Stimulated activated CD4-positive, alpha-beta T cell treated with anti-CD3 and anti-CD28 coated beads, Interleukin-4, amount 100 ng/mL, for 24 hours (primary cell): ENCODE measurements at places on chromosomes 6 and 20.

- no peak for DNase-seq
Measured at GRCh38 chr6:100810015-100810414, 71.1 kb downstream of the ASCC3 start.

DNA sequence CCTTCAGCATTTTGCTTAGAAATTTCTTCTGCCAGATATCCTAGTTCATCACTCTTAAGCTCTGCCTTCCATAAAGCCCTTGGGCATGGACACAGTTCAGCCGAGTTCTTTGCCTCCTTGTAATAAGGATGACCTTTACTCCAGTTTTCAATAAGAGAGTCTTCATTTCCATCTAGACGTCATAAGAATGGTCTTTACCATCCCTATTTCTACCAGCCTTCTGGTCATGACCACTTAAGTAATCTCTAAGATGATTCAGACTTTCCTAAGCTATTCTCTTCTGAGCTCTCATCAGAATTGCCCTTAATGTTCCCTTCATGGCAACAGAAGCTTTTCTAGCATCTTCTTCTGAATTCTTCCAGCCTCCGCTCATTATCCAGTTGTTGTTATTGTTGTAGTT lies 126.1 kb downstream of the TFAP2C start:
- no peak for DNase-seq

DNA sequence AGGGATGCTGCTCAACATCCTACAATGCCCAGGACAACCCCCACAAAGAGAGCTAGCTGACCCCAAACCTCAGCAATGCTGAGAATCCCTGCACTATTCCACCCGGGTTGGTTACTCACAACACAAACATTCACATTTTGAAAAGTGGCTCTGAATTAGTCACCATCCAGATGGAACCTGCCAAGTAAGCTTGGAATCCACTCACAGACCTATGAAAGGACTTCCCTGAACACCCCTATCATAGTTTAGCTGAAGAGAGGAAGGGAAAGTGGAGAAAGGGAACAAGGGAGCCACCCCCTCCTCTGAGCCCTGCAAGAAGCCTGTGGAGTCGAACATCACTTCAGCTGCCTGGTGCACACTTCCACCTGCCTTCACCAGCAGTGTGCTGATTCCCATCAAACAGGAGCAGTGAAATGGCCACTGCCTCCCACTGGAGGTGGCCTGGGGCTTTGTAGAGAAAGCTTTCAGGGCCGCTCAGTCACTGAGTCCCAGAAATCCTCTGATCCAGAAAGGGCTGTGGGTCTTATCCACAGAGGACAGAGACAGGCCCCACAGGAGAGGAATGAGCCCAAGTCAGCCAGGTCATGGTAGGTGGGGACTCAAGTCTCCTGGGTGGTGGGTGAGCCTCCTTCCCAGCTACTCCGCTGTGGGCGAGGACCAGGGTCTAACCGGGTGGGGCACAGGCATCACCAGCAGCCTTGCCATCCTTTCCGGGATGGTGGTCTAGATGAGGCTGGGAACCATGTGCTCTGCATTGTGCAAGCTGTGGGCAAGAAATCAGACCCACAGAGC lies 203.7 kb downstream of the SYNDIG1 start:
- no peak for DNase-seq

DNA sequence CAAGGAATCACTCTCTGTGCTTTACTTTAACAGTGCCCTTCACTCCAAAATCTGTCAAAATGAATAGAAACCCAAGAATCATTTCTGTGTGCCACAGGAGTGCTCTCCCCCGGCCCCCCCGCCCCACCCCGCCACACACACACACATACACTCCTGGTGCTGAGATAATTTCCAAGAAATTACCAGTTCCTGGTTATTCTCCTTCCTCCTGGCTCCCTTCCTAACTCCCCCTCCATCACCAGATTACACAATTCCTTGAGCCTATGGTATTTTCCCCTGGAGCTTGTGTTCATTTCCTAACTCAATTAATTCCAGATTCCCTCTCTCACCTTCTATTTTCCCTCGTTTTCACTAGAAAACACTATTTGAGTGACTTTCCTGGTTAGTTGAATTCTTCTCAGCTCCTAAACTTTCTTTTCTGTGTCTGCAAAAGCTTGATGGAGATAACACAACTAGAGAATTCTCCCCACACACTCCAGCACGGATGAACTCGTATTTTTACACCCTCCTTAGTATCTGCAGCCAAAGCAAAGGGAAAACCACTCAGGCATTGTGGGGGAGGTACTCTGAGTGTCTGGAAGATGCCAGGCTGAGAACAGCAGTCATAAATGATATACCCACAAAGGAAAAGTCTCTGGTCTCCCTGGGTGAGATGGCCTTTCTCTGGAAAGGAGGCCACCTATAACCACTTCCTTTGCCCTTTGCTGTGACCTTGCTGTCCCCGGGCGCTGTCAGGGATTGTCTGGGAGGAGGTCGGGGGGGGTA lies 1.9 kb upstream of the SLC24A3 start:
- no peak for DNase-seq

- no peak for DNase-seq
Measured at GRCh38 chr20:63693083-63693732, 3.2 kb upstream of the TNFRSF6B start.

DNA sequence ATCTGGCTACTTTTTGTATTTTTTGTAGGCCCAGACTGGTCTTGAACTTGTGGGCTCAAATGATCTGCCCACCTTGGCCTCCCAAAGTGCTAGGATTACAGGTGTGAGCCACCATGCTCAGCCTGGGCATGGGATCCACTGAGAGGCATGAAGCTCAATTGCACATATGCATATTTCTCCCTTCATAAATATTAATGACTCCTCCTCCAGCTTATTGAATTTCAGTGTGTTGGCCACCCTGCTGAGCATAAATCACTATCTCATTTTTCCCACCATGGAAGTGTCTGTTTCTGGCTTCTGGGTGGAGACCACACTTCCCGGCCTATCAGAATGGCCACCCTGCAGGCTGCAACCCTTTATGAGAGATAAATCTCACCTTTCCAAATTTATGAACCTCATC lies 53.6 kb upstream of the KIF16B start:
- no peak for DNase-seq

GRCh38 chr6:20325641-20326421 lies 75.8 kb upstream of the E2F3 start:
- no peak for DNase-seq

DNA sequence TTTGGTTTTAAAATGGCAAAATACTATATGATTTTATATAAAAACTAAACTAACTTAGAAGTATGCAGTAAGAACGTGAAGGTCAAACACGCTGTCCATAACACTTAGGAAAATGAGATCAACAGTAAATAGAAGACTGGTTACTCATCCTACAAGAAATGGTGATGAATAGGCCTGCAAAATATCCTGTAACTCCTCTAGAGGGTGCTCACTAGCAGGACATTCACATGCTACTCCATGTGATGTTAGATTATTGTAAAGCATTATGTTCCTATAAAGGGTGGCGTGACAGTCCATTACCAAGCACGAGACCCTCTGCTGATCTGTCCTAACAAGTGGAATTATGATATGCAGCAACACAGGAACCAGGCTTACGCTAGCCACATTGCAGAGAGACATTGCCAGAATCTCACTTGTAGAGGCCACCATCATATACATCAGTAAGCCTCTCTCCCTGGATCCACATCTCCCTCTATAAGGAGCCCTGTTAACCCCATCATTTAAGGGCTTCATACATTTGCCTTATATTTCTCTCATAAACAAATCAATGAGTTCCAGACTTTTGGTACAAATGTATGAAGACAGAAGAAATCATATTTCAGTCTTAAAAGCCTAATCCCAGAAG lies 18.0 kb upstream of the DEFB129 start:
- peak; percentile 19 for DNase-seq

DNA sequence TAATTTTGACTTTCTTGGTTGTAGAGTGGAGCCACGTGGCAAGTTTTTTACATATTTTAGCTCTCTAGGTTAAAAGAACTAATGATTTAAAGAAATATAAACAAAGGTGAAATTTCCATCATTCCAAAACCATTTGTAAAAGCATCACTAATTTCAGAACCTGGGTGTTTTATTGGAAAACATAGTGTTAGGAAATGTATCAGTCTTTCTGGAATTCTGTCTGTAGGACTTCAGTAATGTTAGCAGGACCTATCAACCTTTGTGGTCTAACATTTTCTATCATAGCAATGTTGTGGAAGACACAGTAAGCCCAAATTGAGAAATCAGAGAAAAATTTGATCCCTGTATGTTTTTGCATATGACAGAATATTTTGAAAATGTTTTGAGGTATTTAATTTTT lies 28.3 kb downstream of the L3MBTL3 start:
- DNase-seq: no peak

DNA sequence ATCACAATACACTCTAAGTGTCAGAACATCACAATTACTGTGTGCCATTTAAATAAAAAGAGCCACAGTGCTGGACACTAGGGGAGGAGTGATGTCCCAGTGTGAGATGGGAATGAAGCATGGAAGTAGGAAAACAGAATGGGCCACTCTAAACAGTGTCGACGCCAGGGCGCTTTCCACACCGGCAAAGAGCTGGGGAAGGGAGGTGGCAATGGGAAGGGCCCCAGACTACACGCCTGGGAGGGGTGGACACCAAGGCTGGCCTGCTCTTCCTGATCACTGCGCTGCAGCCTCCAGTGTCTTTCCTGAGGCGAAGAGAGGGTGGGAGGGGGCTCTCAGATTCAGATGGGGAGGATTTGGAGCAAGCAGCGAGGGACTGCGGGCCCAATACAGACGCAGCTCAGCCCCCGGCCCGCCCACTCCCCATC lies 75.9 kb downstream of the ERMARD start:
- DNase-seq: no peak

GRCh38 chr6:113645576-113645970 lies 211.6 kb upstream of the MARCKS start:
- no peak for DNase-seq

- no peak for DNase-seq
Measured at GRCh38 chr20:20814685-20815084, 102.2 kb upstream of the RALGAPA2 start.

DNA sequence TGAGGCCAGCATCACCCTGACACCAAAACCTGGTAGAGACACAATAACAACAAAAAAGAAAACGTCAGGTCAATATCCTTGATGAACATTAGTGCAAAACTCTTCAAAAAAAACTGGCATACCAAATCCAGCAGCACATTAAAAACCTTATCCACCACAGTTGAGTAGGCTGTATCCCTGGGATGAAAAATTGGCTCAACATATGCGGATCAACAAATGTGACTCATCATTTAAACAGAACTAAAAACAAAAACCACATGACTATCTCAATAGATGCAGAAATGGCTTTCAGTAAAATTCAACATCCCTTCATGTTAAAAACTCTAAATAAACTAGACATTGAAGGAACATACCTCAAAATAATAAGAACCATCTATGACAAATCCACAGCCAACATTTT lies 59.6 kb upstream of the PHIP start:
- DNase-seq: no peak

- no peak for DNase-seq
Measured at GRCh38 chr6:119407156-119407555, 57.6 kb upstream of the MAN1A1 start.

- DNase-seq: no peak
Measured at GRCh38 chr20:14609328-14610221, 272.2 kb upstream of the FLRT3 start.

DNA sequence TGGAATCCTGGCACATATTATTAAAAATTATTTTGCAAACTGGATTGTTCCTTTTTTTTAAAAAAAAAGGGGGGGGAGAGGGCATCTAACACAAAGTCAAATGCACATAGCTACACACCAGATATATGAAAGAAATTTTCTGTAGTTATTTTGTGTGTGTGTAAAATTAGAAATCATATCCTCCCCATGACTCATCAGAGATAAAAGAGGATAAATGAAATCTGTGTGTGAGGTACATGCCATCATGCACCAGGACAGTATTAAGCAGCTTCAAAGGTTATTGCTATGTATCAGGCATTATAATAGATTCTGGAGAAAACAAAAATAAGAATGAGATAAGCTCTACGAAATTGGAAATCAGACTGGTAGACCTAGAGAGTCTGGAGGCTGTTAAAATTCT lies 5.2 kb downstream of the BTBD9 start:
- no peak for DNase-seq

- no peak for DNase-seq
Measured at GRCh38 chr6:98787435-98787834, 46.9 kb upstream of the POU3F2 start.

DNA sequence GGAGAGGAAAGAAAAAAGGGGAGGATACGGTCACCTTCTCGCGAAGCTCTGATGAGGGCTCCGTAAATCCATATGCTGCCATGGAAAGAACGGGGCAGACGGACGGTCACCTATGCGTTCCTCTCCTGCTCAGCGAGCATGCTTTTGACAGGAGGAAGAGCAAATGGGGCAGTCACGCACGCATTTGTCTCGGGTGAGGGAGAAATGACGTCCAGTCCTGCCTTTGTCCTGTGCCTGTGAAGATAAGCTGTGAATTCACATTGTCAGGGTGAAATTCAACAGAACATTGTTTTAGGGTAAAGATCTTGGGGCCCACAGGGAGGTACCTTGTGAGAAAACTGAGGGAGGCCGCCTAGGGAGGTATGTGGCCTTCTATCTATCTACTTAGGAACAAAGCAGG lies 83.8 kb downstream of the IRF4 start:
- no peak for DNase-seq

- DNase-seq: no peak
Measured at GRCh38 chr20:40481743-40482458, 207.1 kb downstream of the MAFB start.

GRCh38 chr6:158005626-158006180 lies 24.0 kb downstream of the SYNJ2 start:
- no peak for DNase-seq

GRCh38 chr6:129059650-129060049 lies 176.7 kb downstream of the LAMA2 start:
- no peak for DNase-seq

- no peak for DNase-seq
Measured at GRCh38 chr6:25174678-25175077, 104.5 kb upstream of the CARMIL1 start.

DNA sequence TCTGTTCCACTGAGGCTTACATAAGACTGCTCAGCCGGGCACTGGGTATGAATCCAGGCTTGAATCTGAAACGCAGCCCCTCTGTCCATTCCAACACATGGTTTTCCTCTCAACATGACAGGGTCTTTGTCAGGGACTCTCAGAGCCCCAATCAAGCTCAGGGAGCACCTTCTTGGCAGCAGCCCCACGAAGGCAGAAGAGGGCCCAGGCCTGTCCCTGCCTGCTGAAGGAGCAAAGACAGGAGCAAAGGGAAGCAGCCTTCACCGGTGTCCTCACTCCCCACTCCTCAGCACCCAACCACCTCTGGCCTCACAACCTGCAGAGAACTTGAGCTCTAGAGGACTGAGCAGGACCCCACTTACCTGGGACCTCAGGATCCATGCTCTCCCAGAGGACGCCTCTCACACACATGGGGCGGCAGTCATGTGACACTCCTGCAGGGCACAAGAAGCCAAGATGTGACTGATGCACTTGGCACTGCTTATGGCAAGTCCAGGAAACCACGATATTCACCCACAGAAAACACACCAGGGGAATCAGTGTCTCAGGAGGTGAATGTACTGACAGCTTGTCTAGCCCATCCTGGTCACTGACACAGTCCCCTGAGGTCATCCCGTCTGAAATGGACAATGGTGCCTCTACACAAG lies 4.3 kb downstream of the SNHG17 start:
- no peak for DNase-seq
